Sigmoid colon (tissue), 7 donors: ENCODE measurements at places on chromosomes 3 and 15.

- DNase-seq, result no peak
Measured at GRCh38 chr3:13316603-13317002, 103.5 kb downstream of the NUP210 start.

GRCh38 chr3:129827765-129828164 lies 65.7 kb downstream of the TMCC1 start:
- no peak for DNase-seq

GRCh38 chr3:111608383-111608782 lies 13.2 kb upstream of the ZBED2 start:
- DNase-seq, result no peak

- no peak for DNase-seq
Measured at GRCh38 chr3:8575364-8576104, 69.1 kb downstream of the SSUH2 start.

- DNase-seq, result no peak
Measured at GRCh38 chr3:1532935-1533606, 440.2 kb downstream of the CNTN6 start.

GRCh38 chr15:92634060-92634459 lies 21.5 kb downstream of the FAM174B start:
- DNase-seq, result no peak

DNA sequence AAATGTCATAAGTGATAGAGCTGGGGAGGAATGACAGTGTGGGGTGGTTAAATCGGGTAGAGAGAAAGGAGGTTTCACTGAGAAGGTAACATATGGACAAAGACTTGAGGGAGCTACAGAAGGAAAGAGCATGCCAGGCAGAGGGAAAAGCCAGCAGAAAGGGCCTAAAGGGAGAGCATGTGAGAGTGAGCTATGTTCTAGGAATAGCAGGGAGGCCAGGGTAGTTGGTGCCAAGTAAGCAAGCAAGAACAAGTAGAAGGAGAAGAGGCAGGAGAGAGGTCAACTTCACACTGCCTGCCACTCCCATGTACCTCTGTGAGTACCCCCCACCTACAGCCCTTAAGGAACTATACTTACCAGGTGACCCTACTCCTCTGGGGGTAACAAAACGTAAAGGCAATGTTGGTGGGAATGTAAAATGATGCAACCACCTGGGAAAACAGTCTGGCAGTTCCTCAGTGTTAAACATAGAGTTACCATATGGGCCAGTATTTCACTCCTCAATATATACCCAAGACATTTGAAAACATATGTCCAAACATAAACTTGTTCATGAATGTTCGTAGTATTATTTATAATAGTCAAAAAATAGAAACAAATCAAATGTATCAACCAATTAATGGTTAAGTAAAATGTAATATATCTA lies 67.6 kb downstream of the SFMBT1 start:
- DNase-seq, result no peak

DNA sequence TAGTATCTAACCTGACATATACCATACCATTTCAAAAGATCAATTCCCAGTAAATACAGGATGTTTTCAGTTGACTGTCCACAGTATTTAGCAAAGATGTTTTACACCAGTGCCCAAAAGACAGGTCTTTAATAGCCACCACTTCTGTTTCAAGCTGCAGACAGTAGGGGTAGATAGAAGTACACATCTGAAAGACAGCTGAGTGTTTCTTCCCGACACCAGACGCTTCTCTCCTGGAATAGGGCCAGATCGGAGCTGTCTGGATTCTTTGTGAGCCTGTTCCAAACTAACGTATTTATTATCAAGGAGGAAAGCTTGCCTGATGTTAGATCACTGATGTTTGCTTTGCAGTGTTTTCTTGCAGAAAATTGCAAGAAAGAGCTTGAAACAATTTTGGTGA lies 136.1 kb upstream of the RBMS3 start:
- peak; percentile 71 for DNase-seq

DNA sequence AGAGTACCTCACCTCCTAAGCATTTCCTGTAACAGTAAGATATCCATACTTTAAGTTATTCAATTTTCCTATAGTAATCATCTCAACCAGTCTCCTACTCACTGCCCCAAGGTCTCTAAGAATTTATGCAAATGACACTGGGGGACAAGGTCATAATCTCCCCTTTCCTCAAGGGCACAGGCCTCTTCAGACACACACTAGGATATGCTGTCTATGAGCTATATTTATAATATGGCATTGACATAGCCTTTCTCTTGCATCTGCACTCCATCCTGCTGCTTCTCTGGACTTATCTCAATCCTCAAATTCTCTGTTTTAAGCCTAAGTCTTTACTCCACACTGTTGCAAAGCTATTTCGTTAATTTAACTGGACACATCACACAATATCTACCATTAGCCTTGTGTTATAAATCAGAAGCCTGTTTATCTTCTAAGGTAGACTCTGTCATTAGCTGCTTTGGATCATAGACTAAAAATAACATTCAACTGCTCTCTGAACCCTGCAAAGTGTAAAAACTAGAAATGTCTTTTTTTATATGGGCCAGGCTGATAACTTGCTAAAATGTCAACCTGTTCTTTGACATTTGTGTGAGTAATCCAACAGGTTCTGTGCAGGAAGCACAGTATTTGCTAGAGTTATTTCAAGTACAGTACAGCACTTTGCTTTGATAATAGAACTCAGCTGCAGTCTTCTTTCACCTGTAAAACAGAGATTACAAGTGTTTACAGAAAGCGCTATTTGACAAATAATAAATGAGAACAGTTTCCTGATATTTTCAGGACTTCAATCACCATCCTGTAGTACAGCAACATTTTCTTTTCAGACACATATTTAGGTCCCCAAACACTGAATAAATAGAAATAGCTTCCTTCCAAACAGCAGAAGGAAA lies 17.8 kb upstream of the SEC62 start:
- no peak for DNase-seq

GRCh38 chr15:58616171-58616570 lies 133.3 kb downstream of the ADAM10 start:
- DNase-seq, result no peak

DNA sequence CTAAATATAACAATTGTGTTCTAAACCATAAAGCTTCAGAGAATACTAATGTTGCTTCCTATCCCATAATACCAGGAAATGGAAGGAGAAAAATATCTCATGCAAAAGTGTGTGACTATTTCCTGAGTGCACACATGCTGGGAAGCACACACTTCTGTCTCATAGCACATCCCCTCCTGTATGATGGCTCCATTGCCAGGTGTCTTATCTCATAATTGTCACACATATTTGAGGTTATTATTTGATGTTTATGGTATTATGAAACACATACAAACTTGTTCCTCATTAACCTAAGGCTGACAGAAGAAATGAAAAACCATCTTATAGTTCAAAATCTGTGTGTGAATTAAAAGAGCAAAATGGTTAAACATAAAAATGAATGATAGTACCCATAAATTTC lies 65.4 kb downstream of the SERP1 start:
- DNase-seq, result no peak

DNA sequence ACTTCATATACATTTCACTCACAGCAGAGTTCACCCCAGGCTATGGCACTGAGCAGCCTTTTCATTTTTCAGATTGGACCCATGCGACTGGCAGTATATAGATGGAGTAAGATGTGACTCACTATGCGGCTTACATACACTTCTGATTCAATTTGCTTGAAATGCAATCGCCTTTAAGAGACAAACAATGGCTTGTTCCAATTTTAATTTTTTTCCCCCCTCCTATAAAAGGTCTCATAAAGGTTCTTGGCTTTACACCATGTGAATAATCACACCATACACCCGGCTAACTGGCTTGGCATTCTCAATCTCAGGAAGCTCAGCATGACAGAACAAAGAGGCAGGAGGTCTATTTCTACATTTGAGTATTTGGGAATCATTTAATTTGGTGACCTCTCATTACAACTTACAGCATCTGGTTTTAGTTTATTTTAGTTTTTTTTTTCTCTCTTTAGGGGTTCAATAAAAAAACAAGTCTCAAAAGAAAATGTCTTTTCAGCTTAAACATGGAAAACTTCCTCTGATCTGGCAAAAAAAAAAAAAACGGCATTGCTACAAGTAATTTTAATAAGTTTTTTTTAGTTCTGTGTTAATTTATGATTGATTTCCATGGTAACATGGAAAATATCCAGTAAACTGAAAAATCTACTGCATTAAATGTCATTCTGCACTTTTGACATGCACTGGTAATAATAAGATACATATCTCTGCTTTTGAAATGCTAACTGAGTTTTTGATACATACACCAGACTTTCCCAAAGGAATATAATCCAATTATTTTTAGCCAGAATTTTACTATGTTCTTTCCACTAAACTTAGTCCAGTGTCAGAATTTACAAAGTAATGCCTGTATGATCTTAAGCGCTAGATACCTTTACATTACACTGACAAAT lies 38.8 kb downstream of the GADL1 start:
- DNase-seq, result no peak

DNA sequence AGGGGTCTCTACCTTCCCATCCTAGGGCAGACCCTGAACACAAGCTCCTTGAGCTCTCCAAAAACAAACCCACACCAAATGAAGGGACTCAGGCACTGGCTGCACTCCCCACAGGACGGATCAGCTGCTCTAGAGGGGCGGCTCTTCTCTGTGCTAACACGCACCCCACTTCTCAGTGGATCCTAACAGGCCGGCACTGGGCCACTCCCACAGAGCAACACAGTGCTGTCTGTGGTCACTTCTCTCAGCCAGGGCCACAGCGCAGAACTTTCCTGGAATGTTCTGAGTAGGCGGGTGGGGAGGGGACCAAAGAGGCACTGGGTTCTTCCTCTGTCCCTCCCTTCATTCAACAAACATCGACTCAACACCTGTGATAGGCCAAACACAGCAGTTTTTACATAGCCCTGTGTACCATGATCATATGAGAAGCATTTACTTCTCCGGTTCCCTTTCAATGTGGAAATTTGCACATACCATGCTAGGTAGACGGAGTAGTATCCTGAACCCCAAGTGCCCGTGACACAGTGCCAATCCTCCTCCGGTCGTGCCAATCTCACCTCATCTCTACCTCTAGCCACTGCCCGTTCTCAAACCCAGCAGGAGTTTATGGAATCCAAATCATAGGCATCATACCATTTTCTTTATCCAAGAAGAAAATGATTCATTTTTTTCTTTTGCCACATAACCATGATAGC lies 98.1 kb downstream of the LRIG1 start:
- DNase-seq, result peak; percentile 75

- no peak for DNase-seq
Measured at GRCh38 chr3:185717121-185717520, 107.7 kb downstream of the IGF2BP2 start.

DNA sequence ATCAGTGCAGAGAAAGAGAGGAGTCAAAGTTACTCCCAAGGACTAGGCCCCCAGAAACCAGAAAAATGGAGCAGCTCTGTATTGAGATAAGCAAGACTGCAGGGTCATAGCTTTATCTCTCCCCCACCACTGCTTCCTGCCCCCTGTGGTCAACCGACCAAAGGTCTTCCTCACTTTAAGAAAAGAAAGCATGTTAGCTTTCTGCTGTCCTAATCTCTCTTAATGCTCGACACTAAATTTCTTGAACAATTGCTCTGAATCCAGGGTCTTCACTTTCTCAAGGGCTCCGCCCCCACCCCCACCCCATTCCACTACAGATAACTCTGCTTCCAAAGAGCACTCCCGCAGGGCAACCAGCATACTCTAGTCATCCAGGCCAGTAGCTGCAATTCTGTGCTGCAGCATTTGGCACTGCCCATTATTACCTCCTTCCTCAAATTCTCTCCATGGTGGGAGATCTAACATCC lies 31.9 kb downstream of the TNIK start:
- no peak for DNase-seq

DNA sequence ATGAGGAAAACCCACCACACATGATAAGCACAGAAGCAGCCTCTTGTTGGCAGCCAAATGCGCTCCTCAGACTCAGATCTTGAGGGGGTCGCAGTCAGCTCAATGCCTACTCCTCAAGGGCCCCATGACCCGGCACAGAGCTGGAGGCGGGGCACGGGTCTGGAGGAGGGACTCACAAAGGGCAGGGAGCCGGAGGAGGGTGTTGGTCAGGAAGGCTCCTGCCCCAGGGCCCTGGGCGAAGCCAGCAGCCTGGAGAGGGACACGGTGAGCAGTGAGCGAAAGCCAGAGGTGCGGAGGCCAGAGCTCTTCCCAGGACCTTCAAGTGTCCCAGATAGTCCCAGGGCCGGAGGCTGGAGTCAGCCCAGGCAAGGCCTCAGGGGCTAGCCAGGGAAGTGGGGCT lies 9.8 kb downstream of the CACNA2D2 start:
- no peak for DNase-seq

DNA sequence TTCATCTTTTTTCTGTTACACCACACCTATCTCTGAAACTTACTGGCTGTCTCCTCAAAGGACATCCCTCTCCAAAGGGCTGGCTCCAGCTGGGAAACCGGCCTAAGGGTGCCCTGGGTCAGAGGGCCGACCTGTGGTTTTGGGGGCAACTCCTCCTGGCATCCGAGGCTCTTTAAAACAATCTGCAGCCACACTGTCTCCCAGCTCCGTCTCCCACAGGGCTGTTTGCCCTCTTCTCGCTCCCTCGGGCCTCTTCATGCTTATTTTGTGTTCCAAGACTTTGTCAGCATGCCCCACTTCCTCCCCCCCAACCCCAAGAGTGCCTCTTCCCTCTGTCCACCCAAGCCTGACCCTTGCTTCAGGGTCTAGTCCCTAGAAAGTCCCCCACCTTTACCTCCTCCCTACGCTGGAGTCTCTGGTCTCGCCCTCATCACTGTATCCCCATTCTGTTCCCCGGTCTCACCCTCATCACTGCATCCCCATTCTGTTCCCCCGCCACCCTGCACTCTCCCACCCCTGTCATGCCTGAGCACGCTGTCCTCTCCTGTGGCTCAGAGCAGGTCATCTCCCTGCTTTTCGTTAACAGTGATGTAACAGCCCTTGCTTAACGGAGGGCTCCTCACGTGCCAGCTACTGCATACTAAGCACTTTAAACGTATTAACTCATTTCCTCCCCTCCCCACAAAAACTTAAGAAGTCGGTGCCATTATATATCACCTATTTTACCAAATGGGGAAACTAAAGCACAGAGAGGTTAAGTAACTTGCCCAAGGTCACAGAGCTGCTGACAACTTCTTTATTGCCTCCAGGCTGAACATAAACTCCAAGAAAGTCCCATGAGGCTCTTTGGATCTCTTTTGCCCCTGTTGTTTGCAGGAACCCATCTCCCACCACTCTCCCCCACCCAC lies 1.1 kb upstream of the CSK start:
- DNase-seq, result no peak

GRCh38 chr3:3815206-3815605 lies 16.0 kb downstream of the LRRN1 start:
- DNase-seq, result no peak
